ENCODE measurements at places on chromosomes 2 and 18.

GRCh38 chr2:219210196-219210885 lies 3.8 kb downstream of the ZFAND2B start:
- DNase-seq = no peak

- DNase-seq = no peak
Observed at GRCh38 chr18:64149916-64150438, 1.1 kb upstream of the LINC00305 start.

GRCh38 chr2:127100251-127101047 lies 6.5 kb downstream of the BIN1 start:
- no peak for DNase-seq

GRCh38 chr2:120722246-120722567 lies 13.5 kb upstream of the GLI2 start:
- no peak for DNase-seq

- DNase-seq = no peak
Observed at GRCh38 chr2:181314551-181314950, 142.6 kb upstream of the ITGA4 start.

DNA sequence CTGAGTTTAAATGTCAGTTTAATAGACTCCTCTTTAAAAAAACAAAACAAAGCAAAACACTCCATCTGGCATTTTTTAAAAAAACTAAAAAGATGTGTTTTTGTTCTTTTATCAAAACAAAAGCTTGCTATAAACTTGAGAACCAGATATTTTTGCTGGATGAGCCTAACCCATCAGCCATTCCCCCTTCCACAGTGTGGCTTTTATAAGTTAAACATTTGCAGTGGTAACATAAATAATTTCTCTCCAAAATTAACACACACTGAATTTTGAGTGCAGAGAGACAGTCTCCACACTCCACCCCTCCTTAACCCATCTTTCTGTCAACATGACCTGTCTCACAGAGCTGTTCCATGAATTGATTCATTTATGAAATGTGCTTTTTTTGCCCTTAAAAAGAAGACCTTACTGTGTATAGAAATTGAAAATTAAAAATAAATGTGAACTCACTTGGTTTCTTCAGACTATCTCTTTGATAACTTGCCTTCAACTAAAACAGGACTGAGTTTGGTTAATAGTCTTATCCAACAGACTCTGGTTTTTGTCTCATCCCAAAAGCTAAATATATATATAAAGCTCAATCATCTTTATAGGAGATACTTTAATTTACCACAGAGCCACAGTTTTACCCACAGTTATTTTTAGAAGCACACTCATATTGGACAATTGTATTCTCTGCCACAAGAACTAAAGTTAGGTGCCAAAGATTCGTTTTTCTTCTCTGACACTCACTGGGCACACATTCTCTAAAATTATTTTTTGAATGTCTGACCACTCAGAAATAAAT lies 64.8 kb upstream of the STK39 start:
- DNase-seq = no peak

DNA sequence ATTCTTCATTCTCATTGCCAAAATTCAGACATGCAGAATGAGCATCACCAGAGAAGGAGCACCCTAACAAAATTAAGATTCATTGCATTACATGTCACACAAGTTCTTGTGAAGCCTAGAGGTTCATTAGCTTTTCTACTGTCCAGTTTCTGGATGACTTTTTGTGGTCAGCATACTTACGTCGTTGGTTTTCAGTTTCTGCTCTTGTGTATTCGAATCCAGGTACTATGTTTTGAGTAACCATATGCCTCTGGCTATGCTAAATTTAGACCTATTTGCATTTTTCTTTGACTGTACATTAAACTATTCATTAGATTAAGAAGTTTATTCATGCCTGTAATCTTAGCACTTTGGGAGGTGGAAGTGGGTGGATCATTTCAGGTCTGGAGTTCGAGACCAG lies 251.3 kb downstream of the PARD3B start:
- no peak for DNase-seq

- no peak for DNase-seq
Observed at GRCh38 chr18:61817086-61817485, 75.7 kb downstream of the RNF152 start.

GRCh38 chr18:71374294-71375000 lies 1085.6 kb downstream of the SOCS6 start:
- no peak for DNase-seq

- no peak for DNase-seq
Observed at GRCh38 chr2:113370478-113371091, 66.9 kb upstream of the ZNG1B start.

- DNase-seq = no peak
Observed at GRCh38 chr2:12389344-12390045, 327.2 kb upstream of the TRIB2 start.

- no peak for DNase-seq
Observed at GRCh38 chr18:62088156-62088555, 98.7 kb downstream of the PIGN start.

DNA sequence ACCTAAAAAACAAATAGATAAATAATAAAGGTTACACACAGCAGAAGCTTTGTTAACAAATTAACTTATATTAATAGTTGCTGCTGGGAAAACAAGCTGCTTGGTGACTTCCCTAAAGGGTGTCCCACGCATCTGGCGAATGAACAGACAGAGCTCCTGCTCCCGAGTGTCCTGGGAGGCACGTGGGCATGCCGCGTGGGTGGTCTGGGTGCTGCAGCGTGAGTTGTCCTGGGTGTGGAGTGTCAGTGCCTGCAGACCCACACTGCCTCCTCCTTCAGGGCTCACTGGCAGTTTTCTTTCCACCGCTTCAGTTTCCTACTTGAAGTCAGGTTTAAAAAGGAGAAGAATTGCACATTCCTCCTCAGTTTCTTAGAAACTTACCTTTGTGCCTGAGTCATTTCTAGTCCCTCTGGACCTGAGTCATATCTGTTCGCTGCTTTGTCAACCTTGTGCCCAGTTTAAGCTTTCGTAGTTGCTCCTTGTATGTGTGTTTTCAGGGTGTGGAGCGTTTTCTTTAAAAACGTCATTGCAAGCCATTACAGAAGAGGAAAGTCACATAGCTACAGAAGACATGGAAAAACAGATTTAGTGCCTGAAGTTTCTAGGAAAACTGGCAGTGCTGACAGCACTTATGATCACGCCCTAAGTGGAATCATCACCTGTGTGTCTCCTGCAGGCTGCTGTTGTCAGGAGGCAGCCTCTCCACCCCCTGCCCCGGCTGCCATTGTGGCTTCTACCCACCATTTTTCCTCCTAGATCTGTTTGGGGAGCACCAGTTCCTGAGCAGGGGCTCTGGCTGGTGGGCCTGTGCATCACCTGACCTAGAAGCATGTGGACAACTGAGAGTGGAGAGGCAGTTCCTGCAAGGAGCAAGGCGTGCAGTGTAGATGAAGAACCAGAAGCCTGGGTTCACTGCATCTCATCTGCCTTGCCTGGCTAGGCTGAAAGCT lies 24.5 kb downstream of the IMPA2 start:
- no peak for DNase-seq

DNA sequence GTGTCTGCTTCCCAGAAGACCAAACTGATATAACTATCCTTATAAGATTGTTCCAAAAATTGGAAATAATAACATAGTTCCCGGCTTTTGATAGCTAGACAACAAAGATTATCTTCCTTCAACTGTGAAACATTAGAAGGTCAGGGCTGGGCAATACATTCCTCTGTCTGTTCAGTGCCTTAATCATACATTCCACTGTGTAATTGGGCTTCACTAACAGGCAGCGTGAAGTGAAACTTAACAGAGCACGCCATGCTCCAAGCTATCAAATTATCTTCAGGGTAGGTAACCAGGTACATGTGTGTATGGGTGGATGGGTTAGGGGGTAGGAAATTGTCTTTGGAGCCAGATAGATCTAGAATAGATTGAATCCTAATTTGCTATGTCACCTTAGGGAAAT lies 23.5 kb upstream of the ARL5A start:
- DNase-seq = no peak

GRCh38 chr18:40877096-40877495 lies 1077.9 kb upstream of the PIK3C3 start:
- no peak for DNase-seq

GRCh38 chr2:137776697-137777096 lies 187.6 kb upstream of the HNMT start:
- DNase-seq = no peak

GRCh38 chr2:124875627-124876244 lies 850.6 kb downstream of the CNTNAP5 start:
- DNase-seq = no peak

DNA sequence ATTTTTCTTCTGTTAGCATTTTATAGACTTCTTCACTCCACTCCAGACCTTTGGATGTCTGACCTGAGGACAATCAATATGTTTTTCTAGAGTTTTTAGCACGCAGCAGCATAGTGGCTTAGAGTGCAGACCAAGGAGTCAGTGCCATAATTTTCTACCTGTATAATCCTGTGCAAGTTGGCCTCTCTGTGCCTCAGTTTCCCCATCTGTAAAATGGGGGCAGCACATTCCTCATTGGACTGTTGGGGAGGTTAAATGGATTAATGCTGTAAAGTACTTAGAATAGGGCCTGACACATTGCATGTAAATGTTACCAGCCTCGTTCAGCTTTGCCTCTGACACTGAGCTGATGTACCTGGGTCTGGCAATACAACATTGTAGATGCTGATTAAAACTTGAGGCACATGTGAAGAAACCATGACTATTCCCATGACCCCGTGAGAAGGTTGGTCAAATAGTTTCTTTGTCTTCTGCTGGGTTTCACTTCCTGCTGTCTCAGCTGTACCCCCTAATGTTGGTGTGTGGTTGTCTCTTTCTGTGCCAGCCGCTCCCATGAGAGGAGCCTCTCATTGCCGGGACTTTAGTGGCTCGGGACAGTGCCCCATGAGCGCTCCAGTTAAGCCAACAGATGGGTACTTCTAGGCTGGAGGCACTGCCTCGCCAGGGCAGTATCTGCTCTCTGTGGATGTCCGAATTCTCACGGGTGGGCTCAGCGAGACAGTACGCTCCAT lies 125.3 kb downstream of the SH3RF3 start:
- DNase-seq = peak; percentile 19

- no peak for DNase-seq
Observed at GRCh38 chr2:83844490-83844889, 614.6 kb downstream of the SUCLG1 start.

GRCh38 chr2:65666156-65666725 lies 233.8 kb upstream of the SPRED2 start:
- DNase-seq = no peak

GRCh38 chr2:239009589-239009961 lies 161.7 kb downstream of the TWIST2 start:
- no peak for DNase-seq

DNA sequence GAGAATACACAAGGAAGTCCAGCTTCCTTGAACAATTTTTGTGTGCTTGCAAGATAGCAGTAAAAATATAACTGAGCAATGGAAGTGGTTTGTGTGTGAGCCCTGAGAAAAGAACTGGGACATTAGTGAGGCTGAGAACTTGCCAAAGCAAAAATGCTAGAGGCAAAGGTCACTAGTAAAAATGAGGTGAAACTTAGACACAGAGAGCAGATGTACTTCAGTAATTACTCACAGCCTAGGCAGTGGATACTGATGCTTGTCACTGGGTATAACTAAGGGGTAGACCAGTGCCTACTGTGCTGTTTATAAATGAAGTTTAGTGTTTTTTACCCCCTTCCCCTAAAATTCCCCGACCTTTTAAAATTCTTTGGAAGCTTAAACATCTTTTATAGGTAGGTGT lies 450.1 kb downstream of the LPIN1 start:
- DNase-seq = no peak

DNA sequence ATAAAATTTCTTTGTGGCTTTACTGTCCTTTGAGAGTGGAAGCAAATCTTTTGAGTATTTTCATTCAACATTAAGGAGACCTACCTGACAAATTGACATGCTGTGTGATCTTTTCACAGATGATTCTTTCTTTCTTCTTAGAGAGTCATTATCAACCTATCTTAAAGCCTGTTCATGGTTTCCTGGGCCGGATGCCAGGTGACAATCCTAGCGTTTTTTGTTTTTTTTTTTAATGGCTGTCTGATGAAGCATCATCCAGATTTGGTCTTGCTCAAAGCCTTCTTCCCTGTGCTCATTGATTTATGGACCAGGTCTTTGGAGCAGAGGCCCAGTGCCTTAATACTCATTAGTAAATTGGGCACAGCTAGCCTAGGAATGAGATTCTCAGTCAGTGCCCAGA lies 9.8 kb upstream of the MGAT5 start:
- DNase-seq = no peak

DNA sequence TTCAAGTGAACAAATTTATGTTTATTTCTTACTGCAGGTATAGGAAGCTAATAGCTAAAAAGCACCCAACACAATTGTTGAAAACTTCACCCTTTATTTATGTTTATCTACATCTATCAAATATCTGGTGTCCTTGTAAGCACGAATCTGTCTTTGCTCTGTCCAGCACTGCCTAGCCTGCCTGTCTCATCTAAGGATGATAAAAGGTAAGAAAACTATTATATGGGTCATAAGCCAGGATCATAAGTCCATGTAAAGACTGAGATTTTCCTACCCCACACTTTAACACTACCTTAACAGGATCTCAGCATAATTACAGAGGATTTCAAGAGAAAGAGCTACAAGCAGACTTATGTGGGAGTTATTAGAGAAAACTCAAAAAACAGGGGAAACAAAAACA lies 365.6 kb upstream of the TMEFF2 start:
- DNase-seq = no peak

DNA sequence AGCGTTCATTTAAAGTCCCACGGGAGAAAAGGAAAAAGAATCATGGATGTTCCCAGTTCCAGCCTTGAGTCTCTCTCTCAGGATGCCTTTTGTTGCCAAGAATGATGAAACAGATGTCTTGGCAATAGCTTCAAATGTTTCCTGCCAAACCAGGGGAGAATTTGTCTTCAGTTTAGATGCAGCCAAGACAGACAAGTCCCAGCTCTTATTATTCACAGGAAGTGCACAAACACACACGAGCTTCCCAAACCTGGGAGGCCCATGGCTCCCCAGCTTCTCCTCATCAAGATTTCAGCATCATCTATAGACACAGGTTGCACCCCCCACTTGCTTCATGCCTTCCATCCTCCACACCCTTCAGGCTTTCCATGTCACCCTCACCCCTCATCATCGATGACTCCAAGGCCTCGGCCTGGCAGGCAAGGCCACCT lies 45.9 kb downstream of the HS1BP3 start:
- DNase-seq = no peak

DNA sequence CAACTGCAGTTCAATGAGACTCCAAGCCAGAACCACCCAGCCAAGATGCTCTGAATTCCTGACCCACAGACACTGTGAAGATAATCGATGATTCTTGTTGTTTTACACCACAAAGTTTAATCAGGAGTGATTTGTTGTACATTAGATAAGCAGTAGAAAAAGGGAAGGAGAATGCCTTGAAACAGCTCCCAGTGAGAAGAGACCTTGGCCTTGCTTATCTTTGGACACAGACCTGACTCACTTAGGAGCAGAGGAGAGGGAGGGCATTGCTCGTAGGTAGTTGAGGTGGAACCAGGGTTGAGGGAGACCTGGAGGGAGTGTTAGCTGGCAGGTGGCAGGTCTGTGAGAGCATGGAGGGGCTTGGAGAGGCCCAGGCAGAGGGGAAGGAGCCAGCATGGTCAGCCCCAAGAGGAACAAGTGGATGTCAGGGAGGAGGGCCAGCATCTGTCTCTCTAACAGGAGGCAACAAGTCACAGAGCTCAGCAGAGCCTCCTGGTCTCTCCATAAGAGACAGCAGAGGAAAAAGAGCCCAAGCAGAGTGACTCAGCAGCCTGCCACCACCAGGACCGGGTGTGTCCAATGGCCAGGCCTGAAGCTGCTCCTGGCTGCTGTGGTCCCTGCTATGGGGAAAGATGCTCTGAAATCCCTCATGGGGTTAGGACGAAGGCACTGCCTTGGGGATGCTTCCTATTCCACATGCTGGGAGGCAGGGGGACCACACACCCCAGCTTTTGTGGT lies 161.6 kb upstream of the CAPN13 start:
- DNase-seq = no peak

- DNase-seq = no peak
Observed at GRCh38 chr2:223591596-223591995, 10.6 kb downstream of the SCG2 start.
